ENCODE measurements at places on chromosomes 3 and 15. TPM values are rescaled to one million over a fixed set of nuclear protein-coding genes. Genes with fewer than 3 reads are reported as not detected.

DNA sequence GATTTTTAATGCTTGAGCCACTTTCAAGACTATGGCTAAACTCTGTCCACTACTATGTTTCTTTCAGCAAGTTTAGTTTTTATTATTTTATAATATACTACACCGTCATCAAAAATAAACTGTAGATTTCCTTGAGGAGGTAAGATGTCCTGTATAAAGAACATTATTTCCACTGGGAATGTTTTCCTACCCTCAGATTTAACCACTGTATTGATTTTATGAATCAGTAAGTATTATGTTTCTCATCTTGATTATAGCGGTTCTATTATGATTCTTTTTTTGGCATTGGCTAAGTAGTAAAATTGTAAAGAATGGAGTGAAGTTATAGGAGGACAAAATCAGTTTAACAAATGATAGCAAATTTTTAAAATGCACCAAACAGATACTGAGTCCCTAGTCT, 44.4 kb downstream of the ADAM10 start:
- no peak for DNase-seq

DNA sequence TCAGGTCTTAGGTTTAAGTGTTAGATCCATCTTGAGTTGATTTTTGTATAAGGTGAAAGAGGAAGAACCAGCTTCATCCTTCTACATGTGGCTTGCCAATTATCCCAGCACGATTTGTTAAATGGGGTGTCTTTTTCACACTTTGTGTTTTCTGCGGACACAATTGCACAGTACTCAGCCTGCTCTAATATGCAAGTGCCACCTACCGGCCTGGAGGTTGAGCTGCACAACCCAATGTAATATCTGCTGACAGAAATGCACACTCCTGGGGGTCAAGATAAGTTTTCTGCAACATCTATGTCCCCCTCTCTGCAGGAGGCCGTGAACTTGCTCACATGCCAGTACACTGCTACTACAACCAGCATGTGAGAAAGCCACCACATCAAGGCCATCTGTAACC, 791.9 kb upstream of the ROBO1 start:
- DNase-seq: no peak

PDZRN3 gene
- 44.8 TPM for total RNA-seq

DNA sequence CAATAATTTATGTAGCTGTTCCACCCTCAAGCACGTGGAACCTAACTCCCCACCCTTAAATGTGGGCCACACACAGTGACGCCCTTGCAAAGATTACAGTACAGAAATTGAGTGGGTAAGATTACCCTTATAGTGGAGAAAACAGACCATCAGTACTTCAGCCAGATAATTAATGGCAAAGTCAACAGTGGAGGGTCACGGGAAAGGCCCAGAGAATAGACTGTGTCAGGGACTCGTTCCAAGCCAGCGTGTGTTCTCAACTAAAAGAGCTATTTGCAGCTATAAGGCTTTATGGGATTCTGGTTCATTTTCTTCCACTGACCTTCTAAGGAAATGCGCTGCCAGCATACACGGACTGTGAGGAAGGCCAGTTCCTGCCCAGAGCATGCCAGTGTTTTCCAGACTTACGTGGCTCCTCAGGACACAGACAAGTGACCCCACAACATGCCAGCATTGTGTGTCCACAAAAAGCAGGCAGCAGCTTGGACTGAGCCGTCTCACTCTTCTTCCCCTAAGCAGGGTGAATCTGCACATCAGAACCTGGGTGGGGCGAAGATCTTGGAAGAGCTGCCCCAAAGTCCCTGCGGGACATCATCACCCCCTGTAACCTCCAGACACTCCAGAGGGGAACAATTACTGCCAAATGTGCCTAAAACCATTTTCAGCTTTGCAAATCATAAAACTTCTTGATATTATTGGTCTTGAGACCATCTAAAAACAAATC, 428.5 kb downstream of the OCA2 start:
- DNase-seq: no peak

- DNase-seq: no peak
These were observed 57.0 kb upstream of the MCTP2 start for GRCh38 chr15:94174399-94174802.

GRCh38 chr3:119336823-119337222, 42.6 kb downstream of the ARHGAP31 start:
- no peak for DNase-seq

- DNase-seq: no peak
These were observed 240.1 kb upstream of the ZPLD1 start for GRCh38 chr3:102194760-102195159.

- DNase-seq: no peak
These were observed 88.5 kb downstream of the FBLN2 start for GRCh38 chr3:13637311-13637891.

GRCh38 chr3:183734750-183735494, 37.3 kb downstream of the YEATS2 start:
- no peak for DNase-seq

KLHL6 gene
- total RNA-seq: not detected

GRCh38 chr3:49732597-49732996, 8.8 kb upstream of the GMPPB start:
- DNase-seq: no peak

DNA sequence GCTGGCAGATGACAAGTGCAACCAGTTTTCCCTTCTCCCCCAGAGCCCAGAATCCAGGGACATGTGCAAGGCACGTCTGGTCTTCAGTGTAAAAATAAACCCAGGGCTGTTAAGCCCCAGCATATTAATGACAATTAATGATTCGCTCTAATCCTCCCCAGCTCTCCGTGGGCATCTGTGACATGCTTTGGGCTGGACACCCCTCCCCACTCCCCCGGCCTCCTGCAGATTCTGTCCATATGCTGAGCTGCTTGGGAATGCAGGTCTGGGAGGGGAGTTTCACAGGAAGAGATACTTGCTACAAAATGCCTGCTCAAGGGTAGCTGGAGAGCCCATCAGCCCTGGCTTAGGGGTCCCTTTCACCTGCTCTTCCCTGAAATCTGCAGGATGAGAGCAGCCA, 43.0 kb upstream of the NTRK3 start:
- DNase-seq: no peak

DNA sequence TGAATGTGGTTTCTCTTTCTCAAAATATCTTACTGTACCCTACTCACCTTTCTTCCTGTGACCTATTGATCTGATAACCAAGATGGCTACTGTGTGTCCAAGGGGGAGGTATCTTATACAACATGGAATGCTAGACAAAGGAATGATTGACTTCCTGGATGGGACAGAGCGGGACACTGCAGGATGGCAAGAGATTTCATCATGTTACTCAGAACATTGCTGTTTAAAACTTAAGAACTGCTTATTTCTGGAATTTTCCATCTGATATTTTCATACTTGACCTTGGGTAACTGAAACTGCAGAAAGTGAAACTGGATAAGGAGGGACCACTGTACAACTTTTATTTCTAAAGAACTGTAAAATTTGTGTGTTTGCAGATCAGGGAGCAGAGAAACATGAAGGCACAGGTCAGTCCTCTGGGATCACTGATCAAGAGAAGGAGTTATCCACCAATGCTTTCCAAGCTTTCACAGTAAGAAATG, 18.5 kb downstream of the CNOT10 start:
- DNase-seq: no peak

MB21D2 gene
- 9.2 TPM for total RNA-seq

SH3GL3 gene
- total RNA-seq: not detected

- DNase-seq: peak; percentile 67
These were observed 27.6 kb downstream of the PLXNB1 start for GRCh38 chr3:48402281-48402732.

- no peak for DNase-seq
These were observed 153.5 kb downstream of the MECOM start for GRCh38 chr3:169509780-169510692.

DNA sequence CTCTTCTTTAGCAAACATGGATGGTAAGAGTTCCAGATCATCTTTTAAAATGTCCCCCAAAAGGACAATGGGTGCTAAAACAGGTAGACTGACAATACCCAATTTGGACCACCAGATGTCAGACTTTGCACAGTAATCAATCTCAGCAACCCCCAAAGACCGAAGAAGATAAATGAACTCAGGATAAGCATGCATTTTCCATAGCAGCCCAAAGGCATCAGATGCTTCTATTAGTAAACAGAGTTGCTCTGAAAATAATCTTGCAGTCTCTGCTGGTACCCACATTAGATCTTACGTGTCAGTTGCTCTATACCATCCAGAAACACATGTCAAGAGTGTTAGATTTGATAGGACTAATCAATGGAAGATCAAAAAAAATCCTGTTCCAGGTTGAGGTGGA, 20.6 kb downstream of the MYH15 start:
- DNase-seq: peak; percentile 31

CASR gene
- not detected for total RNA-seq

GRCh38 chr3:132543011-132543739, 53.9 kb upstream of the ACKR4 start:
- DNase-seq: peak; percentile 30

- peak; percentile 6 for DNase-seq
These were observed 3.1 kb upstream of the FAM240A start for GRCh38 chr3:46609212-46609721.

GRCh38 chr3:146747928-146748327, 142.8 kb upstream of the PLSCR5 start:
- DNase-seq: no peak

GRCh38 chr3:31314258-31314657, 218.5 kb upstream of the STT3B start:
- DNase-seq: no peak

DNA sequence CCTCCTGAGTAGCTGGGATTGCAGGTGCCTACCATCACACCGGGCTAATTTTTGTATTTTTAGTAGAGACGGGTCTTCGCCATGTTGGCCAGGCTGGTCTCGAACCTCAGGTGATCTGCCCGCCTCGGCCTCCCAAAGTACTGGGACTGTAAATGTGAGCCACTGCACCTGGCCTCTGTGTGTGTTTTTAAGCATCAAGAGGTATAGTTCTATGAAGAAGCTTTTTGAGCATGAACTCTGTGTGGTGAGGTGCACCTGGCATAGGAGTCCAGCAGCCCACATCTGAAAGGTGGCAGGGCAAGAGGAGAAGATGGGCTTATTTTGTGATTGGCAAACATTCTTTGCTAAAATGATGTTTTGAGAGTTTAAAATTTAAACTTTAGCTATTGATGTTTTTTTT, 118.0 kb downstream of the DGKG start:
- no peak for DNase-seq

STRIT1 gene
- total RNA-seq: not detected

C3orf38 gene
- total RNA-seq: 10.7 TPM

DNA sequence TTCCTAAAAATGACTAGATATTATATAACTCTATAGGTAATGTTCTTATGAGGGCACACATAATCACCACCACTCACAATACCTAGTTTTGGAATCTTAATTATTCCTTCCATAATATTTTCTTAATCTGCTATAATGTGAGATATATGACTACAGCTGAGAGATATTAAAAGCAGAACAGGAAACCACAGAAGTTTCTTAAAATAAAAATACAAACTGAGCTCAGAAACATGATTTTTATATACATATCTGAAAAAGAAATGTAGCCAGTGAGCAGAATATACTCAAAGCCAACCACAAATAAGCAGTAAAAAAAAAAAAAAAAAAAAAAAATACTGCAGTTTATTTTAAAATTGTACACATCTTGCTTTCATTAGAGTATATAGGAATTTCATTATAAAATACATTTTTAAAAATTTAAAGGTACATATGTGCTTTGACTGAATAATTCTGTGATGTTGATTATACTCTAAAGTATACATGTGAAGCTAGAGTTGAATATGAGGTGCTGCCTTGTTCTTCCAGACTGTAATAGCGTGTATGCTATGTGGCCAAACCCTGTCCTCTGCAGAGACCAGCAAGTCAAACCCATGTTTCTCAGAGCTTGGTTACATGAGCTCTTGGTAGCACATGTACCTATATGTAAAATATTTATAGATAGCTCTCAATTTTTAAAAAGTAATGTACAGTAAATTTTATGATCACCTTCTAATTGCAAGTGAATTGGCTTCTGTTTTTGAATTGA, 175.0 kb downstream of the UBE2E2 start:
- no peak for DNase-seq

DNA sequence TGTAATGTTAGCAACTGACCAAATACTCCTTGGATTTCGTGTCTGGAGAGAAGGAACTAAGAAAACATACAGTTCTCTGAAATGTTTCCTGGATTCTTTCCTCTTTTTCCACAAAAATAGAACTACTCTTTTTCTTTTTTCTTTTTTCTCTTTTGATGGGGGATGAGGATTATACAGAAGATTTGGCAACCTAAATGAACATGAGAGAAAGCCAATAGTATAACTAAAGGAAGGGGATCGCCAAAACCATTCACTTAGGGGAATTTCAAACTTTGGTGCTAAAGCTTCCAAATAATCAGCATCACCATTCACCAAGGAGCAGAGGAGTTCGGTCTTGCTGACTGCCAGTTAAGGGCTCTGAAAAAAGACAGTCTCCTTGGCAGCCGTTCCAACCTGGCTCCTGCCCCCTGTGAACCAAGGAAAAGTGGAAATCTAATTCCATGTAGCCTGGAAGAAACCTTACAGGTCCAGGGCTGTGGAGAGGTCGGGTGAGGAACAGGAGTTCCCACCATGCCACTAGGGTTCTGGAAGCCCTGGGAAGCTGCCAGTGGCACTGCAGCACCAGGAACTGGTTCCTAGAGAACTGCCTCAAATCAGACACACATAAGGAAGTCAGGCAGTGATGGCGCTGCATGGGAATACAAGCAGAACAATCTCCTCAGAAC, 176.9 kb downstream of the TNIK start:
- no peak for DNase-seq

PLOD2 gene
- total RNA-seq: 120 TPM

ZCWPW2 gene
- not detected for total RNA-seq

CD276 gene
- total RNA-seq: 198 TPM

DNA sequence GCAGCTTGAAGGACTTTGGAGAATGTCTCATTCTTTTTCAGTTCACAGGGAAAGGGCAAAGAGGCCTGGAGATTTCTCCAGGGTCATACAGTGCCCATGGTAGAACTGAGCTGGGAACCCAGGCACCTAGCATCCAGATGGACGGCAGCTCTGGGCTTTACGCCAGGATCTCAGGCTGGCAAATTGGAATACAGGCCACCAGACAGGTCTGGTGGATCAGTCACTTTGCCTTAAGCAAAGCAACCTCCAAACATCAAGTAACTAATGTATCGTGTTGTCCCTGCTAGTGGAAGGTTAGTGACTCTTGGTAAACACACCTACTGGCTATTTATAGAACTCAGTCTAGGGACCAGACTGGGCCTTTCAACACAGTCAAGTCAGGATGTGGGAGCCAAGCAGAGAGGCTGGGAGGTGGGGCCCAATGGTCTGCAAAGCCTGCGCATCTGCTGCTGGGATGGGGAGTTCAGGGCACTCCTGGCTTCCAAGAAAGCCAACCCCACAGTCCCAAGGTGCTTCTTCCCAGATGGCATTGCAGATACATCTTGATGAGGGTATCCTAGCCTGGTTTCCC, 30.2 kb downstream of the RPLP1 start:
- no peak for DNase-seq

LSAMP gene
- not detected for total RNA-seq

SLC6A20 gene
- 0.10 TPM for total RNA-seq

NCBP2 gene
- 22.6 TPM for total RNA-seq

INO80 gene
- 41.1 TPM for total RNA-seq

DNA sequence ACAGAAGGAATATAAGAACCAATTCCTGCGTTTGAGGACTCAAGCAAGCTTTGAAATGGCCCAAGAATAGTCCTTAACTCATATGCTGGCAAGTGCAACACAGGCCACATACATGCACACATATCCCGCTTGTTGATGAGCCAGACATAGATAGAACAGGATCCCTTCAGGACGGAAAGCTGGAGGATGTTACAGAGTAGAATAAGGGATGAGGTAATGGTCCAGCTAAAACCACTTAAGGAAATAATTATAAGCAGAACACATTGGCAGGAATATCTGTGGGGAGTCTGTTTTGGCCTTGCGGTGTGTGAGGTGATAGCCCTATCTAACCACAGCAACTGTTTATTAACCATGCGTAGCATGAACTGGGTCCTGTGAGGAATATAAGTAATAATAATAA, 25.0 kb downstream of the SCG3 start:
- DNase-seq: no peak

CFAP100 gene
- not detected for total RNA-seq

Data from Caki2 (cell line).